ENCODE measurements at places on chromosomes 2 and 18. TPM values are rescaled to one million over a fixed set of nuclear protein-coding genes. Genes with fewer than 3 reads are reported as not detected.

GRCh38 chr18:25350489-25351251 is 1.3 kb downstream of the ZNF521 start:
- DNase-seq: no peak

- no peak for DNase-seq
Measured at GRCh38 chr2:165251366-165251765, 12.2 kb downstream of the SCN2A start.

- DNase-seq: no peak
Measured at GRCh38 chr2:119760237-119760955, 674 bp downstream of the PTPN4 start.

DNA sequence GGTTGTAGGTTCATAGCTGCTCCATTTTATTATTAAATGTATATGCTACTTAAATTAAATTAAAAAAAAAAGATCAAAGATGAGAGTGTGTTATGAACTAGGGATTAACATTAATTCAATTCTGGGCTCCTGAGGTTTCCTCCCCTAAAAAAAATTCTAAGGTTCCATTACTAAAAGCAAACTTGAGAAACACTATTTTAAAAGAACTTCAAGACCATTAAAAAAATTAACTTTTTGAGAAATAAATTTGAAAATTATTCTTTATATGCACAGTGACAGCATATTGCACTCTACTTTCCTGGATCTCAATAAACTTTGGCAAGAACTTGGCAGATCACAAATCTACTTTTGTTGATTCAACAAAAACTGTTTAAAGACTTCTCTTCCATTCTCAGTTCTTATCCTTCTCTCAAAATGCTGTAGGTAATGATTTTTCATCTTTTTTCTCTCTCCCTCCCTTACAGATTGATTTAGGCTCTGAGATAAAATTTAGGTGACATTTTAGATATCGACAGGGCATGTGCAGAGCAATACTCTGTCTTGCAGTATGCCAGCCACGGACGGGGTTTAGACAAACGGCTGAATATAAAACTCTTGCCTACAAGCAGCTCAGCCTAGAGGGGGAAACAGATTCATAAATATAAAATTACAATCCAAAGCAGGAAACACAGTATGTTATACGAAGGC is 592 bp upstream of the MARS2 start:
- DNase-seq: no peak

DNA sequence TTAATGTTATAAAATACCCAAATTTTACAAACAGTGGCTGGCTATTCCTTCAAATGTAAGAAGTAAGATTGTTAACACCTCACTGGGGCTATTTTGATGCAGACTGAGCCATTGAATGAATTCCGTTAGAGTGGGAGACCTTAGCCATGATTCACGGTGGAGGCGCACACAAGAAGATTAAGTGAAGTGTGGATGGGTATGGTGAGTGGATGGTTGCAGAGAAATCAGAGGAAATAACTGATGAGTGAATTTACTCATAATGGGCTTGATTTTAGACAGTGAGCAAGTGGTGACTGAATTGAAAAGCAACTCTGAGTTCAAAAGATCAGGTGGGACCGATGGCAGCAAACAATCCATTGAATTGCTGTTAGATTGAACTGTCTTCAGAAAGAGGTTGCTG is 75.0 kb downstream of the NRP2 start:
- no peak for DNase-seq

- no peak for DNase-seq
Measured at GRCh38 chr18:9823805-9824473, 61.8 kb upstream of the TXNDC2 start.

DNA sequence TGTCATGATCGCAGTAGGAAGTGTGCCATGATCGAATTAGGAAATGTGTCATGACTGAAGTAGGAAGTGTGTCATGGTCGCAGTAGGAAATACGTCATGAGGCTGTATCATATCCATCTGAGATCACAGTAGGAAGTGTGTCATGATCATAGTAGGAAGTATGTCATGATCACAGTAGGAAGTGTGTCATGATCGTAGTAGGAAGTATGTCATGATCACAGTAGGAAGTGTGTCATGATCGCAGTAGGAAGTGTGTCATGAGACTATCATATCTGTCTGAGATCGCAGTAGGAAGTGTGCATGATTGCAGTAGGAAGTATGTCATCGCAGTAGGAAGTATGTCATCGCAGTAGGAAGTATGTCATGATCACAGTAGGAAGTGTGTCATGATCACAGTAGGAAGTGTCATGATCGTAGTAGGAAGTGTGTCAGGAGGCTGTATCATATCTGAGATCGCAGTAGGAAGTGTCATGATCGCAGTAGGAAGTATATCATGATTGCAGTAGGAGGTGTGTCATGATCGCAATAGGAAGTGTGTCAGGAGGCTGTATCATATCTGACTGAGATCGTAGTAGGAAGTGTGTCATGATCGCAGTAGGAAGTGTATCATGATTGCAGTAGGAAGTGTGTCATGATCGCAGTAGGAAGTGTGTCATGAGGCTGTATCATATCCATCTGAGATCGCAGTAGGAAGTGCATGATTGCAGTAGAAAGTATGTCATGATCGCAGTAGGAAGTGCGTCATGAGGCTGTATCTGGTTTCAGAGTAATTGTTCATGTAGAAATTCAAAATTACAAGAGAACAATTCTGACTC is 56.4 kb upstream of the NFATC1 start:
- DNase-seq: no peak

GRCh38 chr2:68059784-68060525 is 2.8 kb downstream of the C1D start:
- no peak for DNase-seq

STK39 gene
- polyA plus RNA-seq: 35.7 TPM

SULT1C4 gene
- polyA plus RNA-seq: 0.62 TPM

DNA sequence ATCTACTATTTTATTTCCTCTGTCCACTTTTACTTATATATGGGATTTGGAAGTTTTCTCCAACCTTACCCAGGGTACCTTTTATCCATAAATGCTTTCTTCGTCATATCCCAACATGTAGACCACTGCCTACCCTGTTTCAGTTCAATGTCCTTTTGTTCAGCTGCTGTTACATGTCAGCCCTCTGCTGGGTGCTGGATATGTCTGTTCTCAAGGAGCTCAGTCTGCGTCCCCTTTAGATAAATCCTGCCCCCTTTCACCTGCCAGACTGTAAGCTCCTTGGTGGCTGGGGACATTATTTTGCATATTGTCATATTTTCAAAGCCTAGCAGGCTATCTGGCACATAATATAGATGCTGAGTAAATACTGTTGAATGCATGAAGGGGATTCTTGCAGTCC is 53.2 kb downstream of the NEMP2 start:
- no peak for DNase-seq

DSG1 gene
- polyA plus RNA-seq: not detected

CIB4 gene
- not detected for polyA plus RNA-seq

SNRNP27 gene
- polyA plus RNA-seq: 42.8 TPM

GRCh38 chr18:41845563-41845962 is 109.5 kb upstream of the PIK3C3 start:
- DNase-seq: no peak

GRCh38 chr2:138814123-138814898 is 34.1 kb upstream of the NXPH2 start:
- DNase-seq: no peak

DNA sequence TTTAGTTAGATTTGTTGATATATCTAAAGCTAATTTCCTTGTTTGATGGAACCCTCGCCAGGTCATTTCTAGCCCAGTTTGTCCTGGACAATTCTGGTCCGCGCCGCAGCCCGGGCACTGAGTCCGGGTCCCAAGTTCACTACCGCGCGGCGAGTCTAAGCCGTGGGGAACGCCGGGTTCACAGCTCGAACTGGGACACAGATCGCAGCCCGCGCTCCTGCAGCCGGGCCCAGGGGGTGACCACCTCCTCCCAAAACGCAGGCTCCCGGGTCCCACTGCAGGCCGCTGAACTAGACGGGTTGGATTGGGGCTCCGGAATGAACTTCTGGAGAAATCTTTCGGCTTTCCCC is 681 bp downstream of the ACADL start:
- peak; percentile 52 for DNase-seq

GRCh38 chr2:230666446-230666845 is 46.2 kb upstream of the CAB39 start:
- DNase-seq: no peak

GRCh38 chr2:6992794-6993228 is 75.6 kb downstream of the RNF144A start:
- DNase-seq: no peak

GRCh38 chr2:227674485-227674884 is 7.9 kb downstream of the SCYGR5 start:
- DNase-seq: no peak

All from stomach (tissue), 19 donors.